Stimulated activated CD8-positive, alpha-beta memory T cell treated with anti-CD3 and anti-CD28 coated beads, Interleukin-4, amount 100 ng/mL, for 4 hours (primary cell): ENCODE measurements at places on chromosomes 6 and 20.

DNA sequence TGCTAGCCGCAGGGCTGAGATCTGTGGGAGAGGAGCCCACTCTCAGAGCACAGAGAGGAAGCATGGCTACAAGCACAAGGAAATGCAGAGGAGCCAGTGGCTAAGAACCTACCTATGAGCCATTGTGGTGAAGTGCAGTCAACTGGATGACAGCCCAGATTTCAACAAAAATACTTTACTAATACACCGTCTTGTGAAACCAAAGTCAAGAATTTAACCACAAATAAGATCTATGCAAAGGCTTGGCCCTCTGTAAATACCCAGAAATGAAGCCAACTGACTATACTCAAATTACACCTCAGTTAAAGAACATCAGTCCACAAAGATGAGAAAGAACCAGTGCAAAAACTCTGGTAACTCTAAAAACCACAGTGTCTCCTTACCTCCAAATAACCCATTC lies 40.1 kb upstream of the PTCHD4 start:
- no peak for DNase-seq

DNA sequence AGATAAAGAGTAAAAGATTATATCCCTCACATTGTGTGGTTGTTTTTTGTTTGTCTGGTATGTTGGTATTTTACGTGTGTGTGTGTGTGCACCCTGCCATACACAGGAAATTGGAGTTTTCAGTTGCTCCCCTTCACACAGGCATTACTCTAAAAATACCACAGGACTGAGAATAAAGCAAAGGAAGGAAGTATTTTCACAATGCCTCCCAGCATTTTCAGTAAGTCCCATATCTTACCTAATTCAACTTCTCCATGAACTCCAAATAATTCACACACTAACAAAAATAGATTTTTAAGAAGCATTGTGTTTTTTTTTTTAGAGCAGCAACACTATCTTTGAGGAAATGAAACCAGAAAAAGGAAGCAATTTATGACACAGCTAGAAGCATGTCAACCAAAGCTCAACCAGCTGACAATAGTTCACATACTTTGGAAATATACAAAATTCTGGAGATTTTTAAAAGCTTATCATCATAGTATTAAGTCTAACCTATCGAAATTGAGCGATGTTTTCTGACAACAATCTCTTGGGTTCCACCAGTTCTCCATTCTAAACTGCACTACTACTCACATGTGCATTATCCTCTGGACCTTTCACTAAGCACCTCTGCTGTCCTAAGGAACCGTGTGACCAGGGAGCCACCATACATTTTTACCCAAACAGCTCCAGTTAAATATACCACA lies 2.1 kb downstream of the UBE2J1 start:
- DNase-seq, result no peak

DNA sequence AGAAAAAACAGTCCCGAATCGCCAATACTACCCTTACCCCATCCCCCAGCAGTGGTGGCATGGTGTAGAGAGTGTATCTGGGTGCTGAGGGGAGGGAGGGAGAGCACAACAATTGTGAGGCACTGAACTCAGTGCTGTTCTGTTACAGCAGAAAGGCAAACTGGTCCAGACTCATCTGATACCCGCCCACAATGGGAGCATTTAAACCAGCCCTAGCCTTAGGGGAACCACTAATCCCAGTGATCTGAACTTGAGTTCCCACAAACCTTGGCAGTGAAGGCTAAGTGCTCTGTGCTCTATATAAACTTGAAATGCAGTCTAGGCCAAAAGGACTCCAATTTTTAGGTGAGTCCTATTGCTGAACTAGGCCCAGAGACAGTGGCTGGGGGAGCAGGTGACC lies 666.4 kb upstream of the PTCHD4 start:
- no peak for DNase-seq

DNA sequence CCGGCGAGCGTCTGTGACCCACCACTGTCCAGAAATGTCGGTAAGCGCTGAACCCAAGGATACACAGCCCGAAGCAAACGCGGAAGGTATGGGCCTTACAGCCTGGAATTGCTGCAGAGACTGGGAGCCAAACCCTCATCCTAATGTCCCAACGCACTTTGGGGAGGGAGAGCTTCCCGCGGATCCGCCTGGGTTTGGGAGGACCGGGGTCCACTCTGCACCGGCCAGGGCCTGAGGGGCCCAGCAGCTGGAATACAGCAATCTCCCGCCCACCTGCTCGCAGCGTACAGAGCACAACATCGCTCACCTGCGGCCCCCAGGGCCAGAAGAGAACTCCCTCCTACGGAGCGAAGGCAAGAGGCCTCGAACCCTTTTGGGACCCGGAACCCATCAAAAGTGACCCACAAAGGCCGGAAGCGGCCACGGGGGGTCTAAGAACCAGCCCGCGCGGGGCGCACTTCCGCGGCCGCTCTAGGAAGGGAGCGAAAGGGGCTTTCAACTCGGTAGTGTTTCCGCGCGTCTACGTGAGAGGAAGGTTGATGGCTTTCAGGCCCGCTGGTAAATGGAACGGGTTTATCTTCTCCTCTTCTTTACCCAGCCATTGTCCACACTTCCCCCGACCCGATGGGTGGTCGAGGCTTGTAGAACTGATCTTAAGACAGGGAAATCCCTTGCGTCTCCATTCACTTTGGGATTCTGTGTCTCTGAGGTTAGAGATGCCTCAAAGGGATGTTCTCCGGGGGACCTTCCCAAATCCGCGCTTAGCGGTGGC lies at the start of gene ZSCAN12:
ZSCAN12 (minus strand) TSS at position 398 of the 772 bp plus-strand sequence. CDS start 1,342 bp downstream, outside the sequence.
- peak; percentile 65 for DNase-seq

DNA sequence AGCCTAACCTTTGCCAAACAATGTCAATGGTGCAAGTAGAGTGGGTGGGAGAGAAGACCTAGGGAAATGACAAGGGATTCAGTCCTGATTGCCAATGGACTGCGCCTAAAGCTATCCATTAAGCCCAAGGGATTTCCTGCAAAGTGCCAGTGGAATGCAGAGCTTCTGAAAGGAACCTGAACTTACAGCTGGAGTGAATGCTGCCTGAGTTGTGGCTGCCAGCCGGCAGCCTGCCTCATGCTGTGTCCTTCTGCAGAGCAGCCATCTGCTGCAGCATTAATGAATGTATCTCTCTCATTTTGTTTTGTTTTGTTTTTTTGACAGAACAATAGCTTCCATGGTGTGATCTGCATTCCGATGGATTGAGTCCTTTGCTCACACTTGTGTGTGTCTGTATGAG lies 44.7 kb downstream of the SLC35F1 start:
- no peak for DNase-seq

DNA sequence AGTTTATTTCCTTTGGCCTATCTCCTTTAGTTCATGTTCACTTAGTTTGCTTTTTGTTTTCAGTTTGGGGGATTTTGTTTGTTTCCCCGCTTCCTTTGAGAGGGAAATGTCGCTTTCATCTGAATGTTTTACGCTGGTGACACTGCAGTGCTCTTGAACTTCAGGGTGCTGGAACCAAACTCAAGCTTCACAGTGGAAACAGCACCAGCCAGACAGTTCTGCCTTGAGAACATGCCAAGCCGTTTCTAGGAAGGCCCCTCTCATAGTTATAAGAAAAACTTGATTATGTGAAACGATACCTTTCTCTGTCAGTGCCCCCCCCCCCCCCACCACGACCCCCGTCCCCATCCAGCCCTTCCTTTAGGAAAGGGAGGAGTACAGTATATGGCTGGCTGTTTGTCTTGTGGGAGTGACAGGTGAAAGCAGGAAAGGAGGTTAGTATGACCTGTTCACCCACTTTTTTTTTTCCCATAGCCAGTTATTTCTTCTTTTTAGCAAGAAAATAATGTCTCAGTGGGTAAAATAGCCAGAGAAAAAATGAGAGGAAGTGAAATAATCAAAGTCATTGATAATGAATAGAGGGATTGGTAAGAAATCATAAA lies 130.1 kb downstream of the LRRC1 start:
- no peak for DNase-seq

DNA sequence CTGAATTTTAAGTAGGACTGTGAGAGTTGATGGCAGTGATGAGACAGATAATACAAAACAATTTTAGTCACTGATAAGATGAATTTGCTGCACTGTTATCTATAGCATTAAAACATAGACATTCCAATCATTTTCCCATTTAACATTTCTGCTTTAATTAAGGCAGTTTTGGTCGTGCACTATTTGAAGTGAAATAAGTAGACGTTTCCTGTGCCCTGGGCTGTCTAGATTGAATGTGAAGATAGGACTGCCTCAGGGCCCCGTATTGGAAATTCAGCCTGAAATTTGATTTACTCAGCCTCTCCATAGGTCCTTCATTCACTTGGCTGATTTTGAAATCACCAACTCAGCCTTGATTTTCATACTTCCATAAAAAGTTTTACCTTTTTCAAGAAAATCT lies 48.3 kb downstream of the ARID1B start:
- DNase-seq, result no peak

DNA sequence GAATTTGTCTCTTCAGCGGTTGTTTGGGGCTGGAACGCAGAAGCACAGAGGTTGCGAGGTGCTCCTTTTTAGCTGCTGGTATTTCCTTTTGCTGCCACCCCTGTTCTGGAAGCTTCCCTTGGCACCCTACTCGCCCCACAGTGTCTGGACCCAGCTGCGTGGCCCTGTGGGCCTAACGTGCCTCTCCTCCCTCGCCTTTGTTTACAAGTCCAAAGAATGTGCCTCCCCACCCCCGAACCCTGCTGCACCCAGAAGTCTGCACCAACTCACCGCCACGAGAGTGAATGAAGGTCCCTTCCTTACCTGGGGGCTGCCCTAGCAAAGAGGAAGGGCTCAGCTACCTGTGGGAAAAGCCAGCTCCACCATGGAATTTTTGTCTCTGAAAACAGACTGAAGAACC lies 139.7 kb upstream of the RPS6KA2 start:
- DNase-seq, result no peak

- no peak for DNase-seq
These were observed 35.8 kb downstream of the RIPOR2 start for GRCh38 chr6:24899997-24900325.

DNA sequence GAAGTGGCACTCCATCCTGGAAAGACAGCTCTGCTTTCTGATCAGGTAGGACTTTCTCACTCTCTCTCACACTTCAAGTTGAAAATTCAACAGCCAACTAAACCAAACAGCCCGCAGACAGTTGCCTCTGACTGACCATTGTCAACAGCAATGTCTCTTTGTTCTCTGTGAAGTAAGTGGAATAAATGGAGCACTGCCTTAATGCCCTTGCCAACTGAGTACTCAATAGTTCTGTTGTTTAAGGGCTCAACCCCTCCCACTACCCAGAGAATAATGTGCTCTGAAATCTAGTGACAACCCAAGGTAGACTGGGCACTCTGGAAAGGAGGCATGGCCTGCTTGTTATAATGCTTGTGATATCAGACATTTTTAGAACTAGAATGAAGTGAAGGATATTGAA lies 16.8 kb upstream of the BCLAF1 start:
- no peak for DNase-seq

GRCh38 chr6:11288065-11288464 lies 55.6 kb upstream of the NEDD9 start:
- no peak for DNase-seq

DNA sequence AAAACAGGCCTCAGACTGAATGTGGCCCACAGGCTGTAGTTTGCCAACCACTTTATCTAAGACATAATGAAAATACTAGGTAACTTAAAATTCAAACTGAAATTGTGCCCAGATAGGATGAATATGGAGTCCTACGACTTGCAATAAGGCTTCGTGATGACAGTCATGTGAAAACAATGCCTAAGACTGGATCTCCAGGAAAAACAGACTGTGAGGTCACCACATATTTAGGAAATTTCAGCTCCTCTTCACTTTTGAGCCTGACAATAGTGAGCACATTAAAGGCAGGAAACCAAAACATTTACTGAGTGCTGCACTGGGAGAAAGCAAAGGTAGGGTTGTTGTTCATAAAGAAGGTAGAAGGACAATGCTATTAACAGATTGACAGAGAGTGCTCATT lies 50.0 kb downstream of the RTN4IP1 start:
- DNase-seq, result no peak

- peak; percentile 7 for DNase-seq
These were observed 227.6 kb upstream of the PRSS16 start for GRCh38 chr6:27019651-27020552.

GRCh38 chr6:133136177-133136880 lies 104.8 kb upstream of the EYA4 start:
- no peak for DNase-seq

- DNase-seq, result no peak
These were observed 122.8 kb upstream of the PHACTR3 start for GRCh38 chr20:59481477-59482018.

DNA sequence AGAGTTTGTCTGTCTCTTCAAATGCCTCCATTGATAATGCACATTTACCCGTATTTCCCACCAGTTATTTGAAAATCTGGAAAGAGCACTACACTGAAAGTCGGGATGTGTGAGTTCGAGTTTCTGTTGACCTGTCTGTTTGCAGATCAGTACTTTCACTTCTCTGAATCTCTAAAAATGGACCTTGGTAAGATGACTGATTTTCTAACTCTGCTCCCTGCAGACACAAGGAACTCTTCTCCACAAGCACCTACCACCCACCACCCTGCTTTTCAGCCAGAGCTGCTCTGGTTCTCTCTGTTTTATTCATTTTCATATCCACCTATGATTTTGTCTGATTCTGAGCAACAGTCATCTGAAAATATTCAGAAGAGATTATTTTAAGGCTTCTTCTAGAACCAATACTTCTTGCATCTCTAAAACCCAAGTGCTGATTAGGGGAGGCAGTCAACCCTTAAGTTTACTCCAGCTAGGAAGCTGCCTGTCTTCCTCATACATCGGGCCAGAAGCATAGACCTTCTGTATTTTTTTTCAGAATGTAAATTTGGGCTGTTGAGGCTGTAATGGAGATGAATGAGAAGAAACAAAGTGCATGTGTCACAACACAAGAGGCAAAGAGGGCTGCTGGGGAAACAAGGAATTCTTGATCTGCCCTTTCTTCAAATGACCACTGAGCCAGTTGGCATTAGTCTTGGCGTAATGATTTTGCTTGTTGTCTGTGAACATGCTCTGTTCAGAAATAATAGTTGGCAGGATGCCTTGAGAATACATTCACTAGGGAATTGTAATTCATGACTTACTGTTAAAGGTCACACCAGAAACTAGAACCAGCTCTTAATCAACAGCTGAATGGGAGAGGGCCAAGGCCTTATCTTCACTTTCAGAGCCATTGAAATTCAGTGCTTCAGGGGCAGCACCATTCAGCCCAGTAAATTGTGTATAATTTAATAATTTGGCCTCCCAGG lies 85.4 kb upstream of the MYLIP start:
- DNase-seq, result no peak

- DNase-seq, result no peak
These were observed 3.7 kb upstream of the RBM38 start for GRCh38 chr20:57387463-57387862.

DNA sequence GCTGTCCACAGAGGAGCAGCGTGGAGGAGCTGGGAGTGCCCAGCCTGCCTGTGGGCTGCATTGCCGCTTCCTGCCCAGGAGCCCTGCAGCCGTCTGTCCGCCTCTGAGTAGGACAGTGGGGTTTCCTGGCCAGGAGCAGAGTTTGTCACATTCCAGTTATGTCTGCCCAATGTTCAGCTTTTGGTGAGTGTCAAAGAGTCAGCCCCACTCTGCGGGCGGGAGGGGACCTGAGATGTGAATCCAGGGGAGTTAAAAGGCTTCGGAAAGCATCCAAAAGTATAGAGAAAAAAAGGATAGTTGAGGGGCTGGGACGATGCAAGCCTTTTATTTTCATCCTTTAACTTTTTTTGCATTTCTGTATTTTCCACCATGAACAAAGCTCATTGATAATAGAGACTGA lies 7.2 kb upstream of the GATA5 start:
- DNase-seq, result no peak

- no peak for DNase-seq
These were observed 12.8 kb upstream of the PNRC1 start for GRCh38 chr6:89067796-89068195.
